GM04504 (cell line): ENCODE measurements at places on chromosomes 6 and 20.

DNA sequence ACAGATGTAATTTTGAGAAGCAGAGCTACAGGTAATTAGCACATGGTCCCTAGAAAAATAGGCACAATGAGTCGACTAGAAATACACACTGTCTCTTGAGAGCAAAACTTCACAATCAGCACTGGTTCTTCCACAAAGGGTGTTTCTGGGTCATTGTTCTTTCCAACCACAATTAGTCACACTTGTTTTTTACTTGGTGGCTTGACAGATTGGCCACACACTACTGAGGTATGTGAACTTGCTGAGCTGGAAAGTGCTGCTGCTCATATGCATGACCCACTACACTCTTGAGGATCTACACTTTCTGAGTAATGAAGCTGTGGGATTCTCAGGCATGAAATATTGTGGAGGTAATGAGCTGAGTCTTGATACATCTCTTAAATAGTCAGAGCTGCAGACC lies 347.7 kb downstream of the BCKDHB start:
- DNase-seq, result peak; percentile 91

DNA sequence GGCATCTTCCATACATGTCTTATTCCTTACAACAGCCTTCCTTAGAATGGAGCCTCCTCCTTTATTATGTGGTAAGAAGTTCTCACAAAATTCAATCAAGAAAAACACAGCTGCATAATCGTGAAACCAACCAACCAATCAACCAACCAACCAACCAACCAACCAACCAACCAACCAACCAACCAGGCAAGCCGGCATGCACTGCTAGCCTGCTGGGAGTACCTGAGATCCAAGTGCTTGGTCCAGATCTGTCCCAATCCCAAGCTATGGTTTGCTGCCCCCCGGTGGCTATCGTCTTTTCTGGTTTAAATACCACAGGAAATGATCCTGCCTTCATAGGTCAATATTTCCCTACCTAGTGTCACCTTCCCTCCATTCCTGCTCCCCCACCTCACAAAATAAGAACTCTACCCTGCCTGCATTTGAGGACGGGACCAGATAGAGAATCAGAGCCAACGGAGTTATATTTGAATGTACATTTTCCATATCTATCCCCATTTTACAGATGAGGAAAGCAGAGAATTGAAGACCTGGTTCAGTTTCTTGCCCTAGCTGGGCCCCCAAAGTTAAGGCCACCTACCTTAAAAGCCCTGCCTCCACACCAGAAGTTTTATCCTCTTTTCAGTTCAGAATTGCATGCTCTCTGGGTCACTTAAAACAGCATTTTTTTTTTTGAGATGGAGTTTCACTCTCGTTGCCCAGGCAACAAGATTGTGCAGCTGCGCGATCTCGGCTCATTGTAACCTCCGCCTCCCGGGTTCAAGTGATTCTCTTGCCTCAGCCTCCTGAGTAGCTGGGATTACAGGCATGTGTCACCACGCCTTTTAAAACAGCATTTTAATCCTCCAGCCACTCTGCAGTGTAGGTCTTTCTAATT lies 27.1 kb downstream of the RAB44 start:
- DNase-seq, result peak; percentile 32

DNA sequence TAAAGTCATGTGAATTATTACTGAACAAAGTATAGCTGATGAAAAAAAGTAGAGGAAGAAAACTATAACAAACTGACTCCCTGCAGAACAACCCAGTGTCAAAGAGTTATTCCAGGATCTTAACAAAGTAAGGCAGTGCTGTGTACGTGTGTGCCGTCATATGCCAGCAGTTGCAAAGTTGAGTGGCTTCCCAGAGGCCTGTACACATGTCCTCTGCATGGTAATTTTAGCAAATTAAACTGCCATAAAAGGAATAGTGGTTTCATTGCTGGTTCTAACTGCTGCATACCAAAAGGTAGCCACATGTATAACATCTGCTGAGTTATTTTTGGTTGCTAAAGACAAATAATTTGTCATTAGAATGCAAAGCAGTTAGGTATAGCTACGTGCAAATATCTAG lies 44.8 kb downstream of the RIPOR2 start:
- DNase-seq, result no peak

- no peak for DNase-seq
These were observed 73.2 kb upstream of the JAG1 start for GRCh38 chr20:10747019-10747418.

DNA sequence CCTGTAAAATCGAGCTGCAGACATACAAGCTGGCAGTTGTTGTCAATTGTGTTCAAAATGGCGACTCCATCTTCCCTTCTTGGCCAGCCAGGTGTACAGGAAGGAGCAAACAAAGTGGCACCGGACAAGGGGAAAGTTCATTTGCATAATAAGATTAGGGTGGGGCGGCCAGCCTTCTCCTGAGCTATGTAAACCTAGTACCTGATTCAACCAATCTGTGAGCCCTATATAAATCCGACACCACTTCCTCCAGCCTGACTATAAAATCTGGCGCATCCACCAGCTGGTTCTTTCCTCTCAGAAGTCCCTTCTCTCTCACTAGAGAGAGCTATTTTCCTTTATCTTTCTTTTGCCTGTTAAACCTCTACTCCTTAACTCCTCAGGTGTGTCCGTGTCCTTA lies 8.1 kb upstream of the HBS1L start:
- no peak for DNase-seq

GRCh38 chr6:127877231-127877630 lies 23.6 kb downstream of the THEMIS start:
- DNase-seq, result no peak

DNA sequence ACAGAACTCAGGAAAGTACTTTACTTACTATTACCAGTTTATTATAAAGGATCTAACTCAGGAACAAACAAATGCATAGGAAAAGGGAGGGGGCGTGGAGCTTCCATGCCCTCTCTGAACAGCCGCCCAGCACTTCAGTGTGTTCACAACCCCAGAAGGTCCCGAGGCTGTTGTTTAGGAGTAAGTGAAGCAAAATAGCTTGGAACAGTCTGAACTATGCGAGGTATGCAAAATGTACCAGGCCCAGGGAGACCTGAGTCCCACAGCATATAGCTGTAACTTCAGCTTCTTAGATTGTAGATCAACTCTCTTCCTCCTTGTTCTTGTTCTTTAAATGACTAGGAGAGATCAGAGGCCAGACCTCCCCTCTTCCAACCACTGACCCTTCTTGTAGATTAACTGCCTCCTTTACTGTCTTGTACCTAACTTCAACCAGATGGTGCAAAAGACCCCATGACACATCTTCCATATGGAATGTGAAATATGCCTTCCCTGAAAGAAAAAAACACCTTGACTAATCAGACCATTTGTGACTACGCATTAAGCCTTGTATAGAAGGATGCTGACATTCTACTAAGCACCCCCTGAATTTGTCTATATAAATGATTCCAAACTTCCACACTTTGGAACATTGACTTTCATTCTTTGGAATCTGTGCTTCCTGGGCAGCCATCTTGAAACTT lies 98.8 kb upstream of the SNX9 start:
- no peak for DNase-seq

DNA sequence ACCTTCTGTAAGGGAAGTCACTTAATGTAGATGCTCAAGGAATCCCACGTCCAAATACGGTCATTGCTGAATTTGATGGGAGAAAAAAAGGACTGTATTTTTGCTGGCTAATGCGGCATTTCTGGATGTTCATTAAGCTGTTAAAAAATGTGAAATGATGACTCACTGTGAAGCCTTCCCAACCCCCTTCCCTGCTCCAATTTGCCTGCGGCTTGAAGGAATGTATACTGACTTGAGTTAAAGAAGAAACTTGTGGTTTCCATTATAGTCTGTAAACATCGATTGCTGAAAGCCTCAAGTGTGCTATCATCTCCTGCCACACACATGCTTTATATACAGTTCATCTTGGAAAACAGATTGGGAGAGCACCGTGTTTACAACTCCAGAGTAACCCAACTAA lies 249.1 kb upstream of the JAG1 start:
- peak; percentile 63 for DNase-seq

GRCh38 chr20:62311832-62312661 lies 9.2 kb downstream of the ADRM1 start:
- no peak for DNase-seq

DNA sequence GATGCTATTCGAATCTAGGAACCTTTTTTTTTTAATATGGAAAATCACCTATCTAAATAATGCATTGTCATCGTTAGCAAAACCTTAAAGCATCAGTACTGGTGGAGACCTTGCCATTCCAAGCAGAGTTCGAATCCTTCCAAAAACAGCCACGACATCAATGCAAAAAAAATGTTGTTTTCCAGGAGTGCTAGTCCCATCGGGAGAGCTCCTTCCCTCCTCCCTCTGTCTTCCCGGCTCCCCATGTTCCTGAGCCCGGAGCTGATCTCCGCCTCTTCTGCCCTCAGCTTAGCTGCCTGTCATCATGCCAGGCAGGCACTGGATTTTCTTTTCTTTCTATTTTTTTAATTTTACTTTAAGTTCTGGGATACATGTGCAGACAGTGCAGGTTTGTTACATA lies 153.6 kb upstream of the QKI start:
- DNase-seq, result no peak

GRCh38 chr6:167757249-167757648 lies 69.5 kb upstream of the AFDN start:
- DNase-seq, result no peak

GRCh38 chr6:1940381-1940780 lies 305.0 kb downstream of the GMDS start:
- no peak for DNase-seq

DNA sequence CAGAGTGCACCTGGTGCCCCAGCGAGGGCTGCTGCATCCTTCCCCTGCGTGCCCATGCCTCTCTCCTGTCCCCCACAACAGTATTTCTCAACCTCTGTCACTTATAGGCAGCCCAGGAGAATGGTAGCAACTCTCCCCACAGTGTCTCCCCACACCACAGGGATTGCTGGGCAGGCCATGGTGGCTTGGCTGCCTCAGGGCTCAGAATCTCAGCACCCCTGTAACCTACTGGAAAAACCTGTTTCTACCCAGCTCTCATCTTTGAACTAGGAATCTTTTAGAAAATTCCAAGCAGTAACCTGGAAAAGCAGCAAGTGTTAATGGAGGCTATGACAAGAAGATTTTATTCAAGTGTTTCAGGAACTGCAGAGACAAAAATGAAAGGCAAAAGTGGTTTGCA lies 38.0 kb downstream of the CD164 start:
- DNase-seq, result no peak

GRCh38 chr20:47540443-47541354 lies 39.0 kb downstream of the NCOA3 start:
- no peak for DNase-seq

DNA sequence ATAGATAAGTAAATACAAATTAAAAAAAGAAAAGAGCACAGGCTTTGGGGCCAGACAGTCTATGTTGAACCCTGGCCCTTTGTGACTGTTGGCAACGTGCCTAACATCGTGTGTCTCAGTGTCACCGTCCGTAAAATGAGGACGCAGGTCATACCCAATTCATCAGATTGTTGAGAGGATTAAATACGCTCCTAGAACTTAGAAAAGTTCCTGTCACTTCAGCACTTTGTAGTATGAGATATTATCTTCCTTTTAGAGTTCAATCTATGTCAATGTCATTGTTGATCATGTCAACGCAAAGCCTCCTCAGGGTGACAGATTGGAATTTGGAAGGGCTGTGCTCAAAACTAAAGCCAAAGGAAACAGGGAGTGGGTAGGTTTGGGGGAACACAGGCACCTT lies 21.7 kb downstream of the SERPINB1 start:
- DNase-seq, result no peak

- no peak for DNase-seq
These were observed 48.9 kb downstream of the ANKRD60 start for GRCh38 chr20:58179432-58180099.

DNA sequence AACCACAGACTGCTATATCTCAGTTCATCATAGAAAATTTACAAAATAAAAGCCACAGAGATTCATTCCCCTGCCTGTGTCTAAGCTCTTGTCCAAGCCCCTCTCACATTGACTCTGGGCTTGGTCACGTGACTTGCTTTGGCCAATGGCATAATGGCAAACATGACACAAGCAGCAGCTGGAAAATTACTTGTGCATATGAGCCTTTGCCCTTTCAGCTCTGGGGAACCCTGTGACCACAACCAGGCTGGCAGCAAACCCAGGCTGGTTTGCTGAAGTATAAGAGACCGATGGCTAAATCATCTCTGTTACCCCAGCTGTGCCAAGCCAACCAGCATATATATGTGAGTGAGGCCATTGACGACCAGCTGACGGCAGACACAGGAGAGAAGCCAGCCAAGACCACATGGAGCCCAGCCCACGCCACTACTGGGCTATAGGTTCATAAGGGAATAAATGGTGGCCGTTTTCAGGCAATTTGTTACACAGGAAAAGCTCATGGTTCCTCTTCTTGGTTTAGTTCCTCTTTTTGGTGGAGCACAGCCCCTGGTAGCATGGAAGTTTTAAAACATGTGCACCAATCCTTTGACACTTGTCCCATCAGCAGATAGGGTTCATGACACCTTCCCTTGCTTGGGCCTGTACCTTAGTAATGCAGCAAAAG lies 31.8 kb upstream of the RSPO4 start:
- no peak for DNase-seq

DNA sequence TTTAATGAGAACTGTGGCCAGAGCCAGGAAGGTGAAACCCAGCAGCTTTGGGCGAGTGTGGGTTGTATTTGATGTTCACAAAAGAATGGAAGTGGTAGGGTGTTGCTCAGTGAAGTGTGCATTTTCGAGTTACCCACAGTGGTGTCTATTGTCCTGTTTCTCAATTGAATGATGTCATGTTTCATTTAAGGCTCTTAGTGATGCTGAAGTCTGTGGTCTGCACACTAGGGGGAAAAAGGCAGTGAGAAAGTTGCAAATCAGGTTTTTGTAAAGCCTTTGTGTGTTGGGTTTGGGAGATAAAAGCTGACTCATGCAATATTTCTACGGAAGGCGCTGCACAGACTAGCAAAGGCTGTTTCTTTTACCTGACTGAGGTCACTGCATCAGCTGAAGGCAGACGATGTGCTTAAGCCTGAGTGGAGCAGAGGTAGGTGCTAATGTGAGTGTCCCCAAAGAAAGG lies 121.1 kb downstream of the PLEKHG1 start:
- no peak for DNase-seq

GRCh38 chr6:165694296-165694695 lies 31.3 kb upstream of the PDE10A start:
- DNase-seq, result no peak

GRCh38 chr6:36098920-36099647 lies 31.2 kb upstream of the MAPK13 start:
- DNase-seq, result no peak

DNA sequence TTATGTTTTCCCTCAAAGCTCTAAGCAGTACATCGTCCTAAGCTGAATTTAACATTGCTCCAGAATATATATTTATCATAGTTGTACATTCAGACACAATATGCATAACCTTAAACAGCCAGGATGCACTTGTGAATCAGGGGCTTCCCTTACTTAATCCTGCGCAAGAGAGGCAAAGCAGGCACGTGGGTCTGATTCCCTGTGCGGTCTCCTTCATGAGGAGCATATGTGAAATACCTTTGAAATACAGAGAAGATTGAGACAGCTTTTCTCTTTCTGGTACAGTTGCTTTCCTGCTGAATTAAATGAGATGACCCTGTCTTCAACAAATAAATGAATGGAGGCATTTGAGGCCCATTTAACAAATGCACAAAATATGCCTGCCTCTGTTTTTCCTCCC lies 1.5 kb downstream of the HTR1E start:
- DNase-seq, result no peak
